ENCODE measurements at places on chromosomes 11 and 22.

DNA sequence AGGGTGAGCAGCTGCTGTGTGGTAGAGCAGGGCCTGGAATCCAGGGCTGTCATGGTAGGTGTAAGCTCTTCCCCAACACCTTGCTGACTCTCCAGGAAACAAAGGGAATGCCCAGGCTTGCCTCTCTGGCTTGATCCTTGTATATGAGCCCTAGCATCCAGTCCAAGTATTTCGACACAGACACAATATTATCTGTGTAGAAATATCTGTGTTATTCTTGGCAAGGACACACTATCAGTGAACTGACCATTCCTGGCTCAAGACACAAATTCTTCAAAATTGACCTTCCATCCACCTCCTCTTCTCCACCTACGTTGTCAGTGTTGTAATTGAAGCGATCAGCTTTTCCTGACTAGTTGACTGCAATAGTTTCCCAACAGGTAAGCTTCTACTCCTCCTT is 312.0 kb upstream of the NARS2 start:
- no peak for DNase-seq

GRCh38 chr11:98423933-98424332 is 596.8 kb upstream of the CNTN5 start:
- no peak for DNase-seq

DNA sequence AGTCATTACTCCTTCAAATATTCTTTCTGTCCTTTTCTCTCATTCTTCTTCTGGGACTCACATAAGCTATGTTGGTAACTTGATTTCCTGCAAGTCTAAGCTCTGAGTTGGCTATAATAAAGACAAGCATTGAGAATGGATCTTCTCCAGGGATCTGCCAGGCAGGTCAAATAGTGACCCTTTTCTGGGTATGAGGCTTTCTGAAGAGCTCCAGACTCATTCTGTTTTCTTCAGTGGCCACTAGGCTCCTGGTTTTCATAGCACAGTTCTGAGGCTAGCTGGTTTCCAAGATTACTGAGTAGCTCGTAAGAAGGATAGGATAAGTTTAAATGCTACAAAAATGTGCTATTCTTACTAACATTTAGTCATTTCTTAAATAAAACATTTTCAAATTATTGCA is 38.3 kb downstream of the TMPRSS5 start:
- no peak for DNase-seq

GRCh38 chr11:120898568-120898967 is 125.3 kb upstream of the TBCEL start:
- DNase-seq: no peak

DNA sequence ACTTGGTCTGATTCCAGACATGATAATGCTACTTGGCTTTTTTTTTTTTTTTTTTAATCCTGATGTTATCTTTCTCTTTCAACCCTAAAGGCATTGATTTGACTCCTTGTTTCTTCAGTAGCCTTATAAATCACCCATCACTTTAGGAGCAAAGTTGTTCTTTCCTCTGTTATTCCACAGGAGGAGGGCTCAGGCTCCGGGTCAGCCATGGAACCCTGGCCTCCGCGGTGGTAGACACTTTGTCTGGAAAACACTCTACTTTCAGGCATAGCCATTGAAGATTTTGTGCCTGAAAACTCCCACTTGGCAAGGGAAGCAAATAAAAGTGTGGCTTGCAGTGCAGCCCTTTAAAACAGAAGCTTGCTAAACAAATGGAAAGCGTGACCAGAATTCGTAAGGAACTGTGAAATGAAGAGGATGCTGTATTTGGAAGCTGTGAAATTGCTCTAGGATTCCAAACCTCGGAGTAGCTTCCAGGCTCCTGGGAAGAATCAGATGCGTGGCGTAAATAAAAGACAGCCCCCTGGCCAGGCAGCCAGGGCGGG is 44.9 kb downstream of the ARHGAP8 start:
- DNase-seq: no peak

GRCh38 chr22:29072979-29073617 is at the start of gene KREMEN1:
Gene KREMEN1 (plus strand): TSS chr22:29073035. CDS start chr22:29073131, 96 bp downstream.
- DNase-seq: no peak

DNA sequence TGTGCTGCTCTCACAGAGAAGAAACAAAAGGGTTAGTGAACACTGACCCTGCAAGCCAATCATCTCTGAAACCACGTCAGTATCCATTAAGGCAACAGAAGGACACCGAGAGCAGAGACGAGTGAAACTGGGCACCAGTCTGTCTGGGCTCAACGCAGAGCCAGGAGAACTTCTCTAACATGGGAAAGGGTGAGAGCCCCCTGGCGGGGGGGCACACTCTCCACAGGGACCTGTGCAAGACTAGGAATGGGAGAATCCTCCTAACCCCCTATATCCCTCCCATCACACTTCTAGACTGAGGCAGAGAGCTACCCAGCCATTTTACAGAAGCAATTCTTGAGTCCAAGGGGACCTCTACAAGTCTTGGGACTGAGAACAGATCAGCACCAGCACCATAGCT is 285.8 kb downstream of the SOX6 start:
- DNase-seq: no peak

GRCh38 chr11:78315724-78316123 is 101.9 kb downstream of the GAB2 start:
- no peak for DNase-seq

GRCh38 chr11:126172596-126173038 is 38.8 kb downstream of the RPUSD4 start:
- DNase-seq: peak; percentile 15

GRCh38 chr11:27679136-27680015 is 20.9 kb downstream of the BDNF start:
- no peak for DNase-seq

- DNase-seq: no peak
Observed at GRCh38 chr11:28910926-28911325, 802.7 kb downstream of the METTL15 start.

DNA sequence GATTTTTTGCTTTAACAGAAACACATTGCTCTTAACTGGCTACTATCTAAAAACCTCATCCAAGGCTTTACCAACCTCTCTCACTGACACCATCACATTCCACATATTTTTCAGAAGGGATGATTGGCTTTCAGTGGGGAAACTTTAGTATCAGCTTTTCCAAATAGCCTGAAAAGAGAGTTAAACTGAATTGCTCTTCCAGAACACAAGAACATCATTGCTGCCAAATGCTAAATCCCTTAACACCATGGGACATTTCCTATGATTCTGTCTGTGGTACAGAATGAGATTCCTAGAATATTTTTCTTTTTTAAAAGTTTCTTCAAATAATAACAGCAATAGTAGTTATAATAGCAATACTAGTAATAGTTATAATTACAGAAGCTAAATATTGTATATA is 45.4 kb downstream of the SOX6 start:
- DNase-seq: no peak

Data from common myeloid progenitor, CD34-positive (primary cell).